ENCODE measurements at places on chromosomes 6 and 20.

DNA sequence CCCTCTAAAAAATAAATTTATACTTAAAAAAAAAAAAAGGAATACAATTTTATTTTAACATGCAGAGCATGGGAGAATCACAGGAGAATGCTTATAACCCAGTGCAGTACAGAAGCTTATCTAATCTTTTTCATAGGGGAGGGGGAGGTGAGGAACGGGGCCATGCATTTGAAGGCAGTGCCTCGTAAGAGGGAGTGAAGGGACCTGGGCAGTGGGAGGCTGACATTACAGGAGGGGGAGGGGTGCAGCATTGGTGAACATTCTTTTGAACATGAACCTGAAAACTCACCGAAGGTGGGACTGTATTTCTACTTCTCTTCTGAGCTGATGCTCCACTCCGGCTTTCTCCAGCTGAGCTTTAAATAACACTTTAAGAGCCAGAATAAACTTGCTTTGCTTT, 9.3 kb downstream of the AURKA start:
- DNase-seq: no peak

GRCh38 chr20:1622450-1622849, 2.6 kb upstream of the SIRPB1 start:
- DNase-seq: no peak

GRCh38 chr6:82419132-82419581, 55.5 kb downstream of the TPBG start:
- no peak for DNase-seq

GRCh38 chr20:39170896-39171463, 208.8 kb downstream of the DHX35 start:
- no peak for DNase-seq

GRCh38 chr20:3238616-3239025, 369 bp downstream of the SLC4A11 start:
- DNase-seq: peak; percentile 34

- DNase-seq: no peak
Measured at GRCh38 chr6:119985952-119986736, 636.6 kb upstream of the MAN1A1 start.
